ENCODE measurements at places on chromosomes 7 and 10.

DNA sequence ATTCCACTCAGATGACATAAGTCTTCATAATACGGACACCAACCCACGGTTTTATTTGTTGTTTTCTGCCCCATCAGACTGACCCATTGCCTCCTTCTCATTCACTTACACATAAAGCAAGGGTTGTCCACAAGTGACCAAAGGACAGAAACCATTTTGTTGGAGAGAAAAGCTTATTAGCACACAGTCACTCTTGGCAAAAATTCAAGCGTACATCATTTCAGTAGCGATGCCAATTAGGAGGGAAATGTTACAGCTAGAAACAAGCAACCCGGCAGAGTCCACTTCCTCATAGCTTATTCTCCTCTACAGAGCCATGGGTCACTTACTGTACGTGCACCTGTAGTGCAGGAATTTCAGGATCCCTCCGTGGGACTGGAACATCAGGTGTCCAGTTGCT, 23.0 kb downstream of the ABLIM1 start:
- DNase-seq = no peak

GRCh38 chr10:114855776-114856543, 34.4 kb downstream of the FHIP2A start:
- DNase-seq = no peak

DNA sequence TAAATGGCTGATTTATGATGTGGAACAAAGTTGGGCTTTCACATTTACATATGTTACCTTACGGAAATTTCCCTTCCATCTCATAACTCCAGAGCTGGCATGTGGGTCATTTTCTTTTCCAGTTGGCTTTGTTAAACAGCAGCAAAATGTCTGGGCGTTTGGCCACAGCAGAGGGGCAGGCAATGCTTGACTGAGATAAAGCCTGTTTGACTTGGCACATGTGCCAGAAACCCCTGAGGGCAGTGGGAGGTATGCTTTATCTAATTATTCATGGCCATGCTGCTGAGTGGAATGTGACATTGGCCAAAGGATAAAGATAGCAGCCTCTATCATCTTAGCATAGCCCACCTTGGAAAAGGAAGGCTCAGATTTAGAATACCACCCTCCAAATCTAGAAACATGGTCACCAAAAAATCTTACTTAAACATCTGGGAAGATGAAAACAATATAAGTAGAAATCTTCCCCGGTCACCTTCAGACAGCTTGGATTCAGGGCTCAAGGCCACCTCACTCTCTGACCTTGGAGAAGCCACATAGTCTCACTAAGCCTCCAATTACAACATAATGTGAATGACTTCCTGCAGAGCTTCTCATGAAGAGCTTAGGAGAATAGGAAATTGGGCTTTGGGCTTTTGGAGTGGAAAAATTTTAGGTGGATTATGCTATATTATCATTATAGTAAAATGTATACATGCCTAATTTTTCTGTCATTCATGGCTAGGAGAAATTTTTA, 101.5 kb downstream of the GRM3 start:
- no peak for DNase-seq

DNA sequence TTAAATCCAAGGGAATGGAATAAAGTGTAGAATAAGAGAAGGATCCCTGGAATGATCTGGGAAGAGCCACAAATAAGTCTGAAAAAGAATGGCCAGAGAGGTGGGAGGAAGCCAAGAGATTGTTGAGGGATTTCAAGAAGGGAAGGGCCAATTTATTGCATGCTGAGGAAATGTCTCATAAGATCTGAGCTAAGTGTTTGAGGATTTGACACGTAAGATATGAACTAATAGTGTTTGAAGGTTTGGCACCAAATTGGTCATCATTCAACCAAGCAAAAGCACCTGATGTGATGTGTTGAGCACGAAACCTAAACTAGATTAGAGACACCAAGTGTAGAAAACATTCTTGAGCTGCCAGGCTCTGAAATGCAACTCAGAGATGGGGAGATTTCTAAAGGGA, 97.9 kb downstream of the TSPAN12 start:
- no peak for DNase-seq

- DNase-seq = no peak
Observed at GRCh38 chr10:3136336-3136735, 36.2 kb downstream of the PITRM1 start.

- no peak for DNase-seq
Observed at GRCh38 chr7:75987026-75987804, 7.2 kb downstream of the TMEM120A start.

GRCh38 chr7:31121601-31122000, 69.5 kb downstream of the ADCYAP1R1 start:
- no peak for DNase-seq

DNA sequence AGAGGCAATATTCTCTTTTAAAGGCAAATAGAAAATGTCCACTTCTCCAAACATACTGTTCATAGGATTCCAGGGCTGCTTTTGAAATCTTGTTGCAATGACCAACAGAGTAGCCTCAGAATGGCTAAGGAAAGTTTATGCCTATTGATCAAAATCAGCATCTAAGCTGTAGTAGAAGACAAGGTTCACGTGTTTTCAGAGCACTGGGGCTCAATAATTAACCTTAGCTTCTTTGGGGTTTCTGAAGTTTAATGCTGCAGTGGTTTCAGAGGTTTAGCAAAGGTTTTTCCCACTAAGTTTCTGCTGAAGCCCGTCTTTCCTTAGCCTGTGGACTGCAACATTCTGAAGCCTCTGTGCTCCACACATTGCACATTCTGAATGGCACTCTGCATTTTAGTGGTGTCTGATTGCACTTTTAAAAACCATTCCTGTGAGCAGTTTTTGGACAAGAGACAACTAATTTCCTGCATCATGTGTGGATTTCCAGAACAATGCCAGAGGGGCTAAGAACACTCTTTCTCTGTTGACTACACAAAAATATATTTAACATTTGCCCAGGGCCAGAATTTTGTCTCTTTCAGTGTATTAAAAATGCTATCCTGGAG, 342.5 kb downstream of the PTEN start:
- DNase-seq = no peak

DNA sequence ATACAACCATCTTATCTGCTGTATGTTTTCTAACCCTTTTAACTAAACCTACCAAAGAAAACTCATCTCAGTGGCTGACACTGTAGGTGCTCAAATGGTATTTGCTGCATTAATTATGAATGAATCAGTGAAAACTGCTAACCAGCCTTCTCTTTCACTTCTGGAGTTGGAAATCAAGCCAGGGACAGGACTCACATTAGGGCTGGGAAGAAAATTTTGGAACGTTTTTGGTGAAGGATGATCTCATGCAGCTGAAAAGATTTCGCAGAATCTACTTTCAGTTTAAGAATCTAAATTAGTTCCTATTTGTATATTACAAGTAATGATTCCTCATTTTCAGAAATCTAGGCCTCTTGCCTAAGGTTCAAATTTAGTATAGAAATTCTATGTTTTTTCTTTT, 12.9 kb downstream of the MTPN start:
- no peak for DNase-seq

DNA sequence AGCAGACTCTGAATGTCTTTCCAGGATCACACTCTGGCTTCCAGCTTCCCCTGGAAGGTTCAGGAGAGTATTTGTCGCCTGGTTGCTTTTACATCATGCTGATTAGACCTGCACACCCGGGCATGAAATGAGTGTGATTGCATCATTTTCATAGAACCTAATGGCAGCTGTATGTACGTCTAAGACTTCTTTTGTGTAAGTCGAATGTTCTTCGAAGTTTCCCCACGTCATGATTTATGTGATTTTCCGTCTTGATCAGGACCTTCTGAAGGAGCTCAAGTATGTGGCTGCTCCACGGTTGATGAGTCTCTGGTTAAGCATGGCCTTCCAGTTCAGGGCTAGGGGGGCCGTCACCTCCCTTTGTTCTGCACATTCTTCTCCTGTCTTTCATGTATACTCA, 4.5 kb downstream of the EIF4H start:
- DNase-seq = no peak

GRCh38 chr7:152189061-152189460, 163.6 kb downstream of the GALNT11 start:
- DNase-seq = no peak

DNA sequence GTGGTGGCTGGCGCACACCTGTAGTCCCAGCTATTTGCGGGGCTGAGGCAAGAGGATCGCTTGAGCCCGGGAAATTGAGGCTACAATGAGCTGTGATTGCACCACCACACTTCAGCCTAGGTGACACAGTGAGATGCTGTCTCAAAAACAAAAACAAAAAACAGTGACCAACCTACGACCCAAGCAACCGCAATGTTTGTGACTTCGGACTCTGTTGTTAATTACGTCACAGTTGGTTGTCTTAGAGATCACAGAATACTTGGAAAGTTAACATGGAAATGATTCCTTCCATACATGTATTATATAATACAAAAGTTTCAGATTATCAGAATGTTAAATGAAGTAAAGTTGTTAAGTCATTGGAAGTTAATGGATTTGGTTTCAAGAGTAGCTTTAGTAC, 106.2 kb downstream of the REEP3 start:
- no peak for DNase-seq

DNA sequence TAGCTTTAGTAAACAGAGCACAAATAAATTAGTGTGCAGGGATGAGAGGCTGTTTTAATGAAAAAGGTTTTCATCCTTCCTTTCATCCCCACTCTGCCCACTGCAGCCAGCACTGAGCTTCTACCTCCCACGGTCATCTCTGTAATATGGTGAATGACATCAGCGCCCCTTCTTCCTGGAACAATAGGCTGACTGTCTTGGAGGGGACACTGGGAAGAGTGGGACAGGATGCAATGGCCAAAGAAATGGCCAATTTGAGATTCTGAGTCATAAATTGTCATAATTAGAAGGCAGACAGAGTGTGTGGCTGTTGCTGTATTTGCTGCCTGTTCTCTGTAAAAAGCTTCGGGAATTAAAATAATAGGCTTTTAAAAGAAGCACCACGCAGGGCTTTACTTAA, 126.7 kb upstream of the CALN1 start:
- DNase-seq = no peak

- DNase-seq = no peak
Observed at GRCh38 chr10:31457858-31458257, 138.8 kb downstream of the ZEB1 start.
